ENCODE measurements at places on chromosomes 12 and 14.
A peak's percentile ranks its signal among the peaks of the same experiment; 100 is the strongest.

DNA sequence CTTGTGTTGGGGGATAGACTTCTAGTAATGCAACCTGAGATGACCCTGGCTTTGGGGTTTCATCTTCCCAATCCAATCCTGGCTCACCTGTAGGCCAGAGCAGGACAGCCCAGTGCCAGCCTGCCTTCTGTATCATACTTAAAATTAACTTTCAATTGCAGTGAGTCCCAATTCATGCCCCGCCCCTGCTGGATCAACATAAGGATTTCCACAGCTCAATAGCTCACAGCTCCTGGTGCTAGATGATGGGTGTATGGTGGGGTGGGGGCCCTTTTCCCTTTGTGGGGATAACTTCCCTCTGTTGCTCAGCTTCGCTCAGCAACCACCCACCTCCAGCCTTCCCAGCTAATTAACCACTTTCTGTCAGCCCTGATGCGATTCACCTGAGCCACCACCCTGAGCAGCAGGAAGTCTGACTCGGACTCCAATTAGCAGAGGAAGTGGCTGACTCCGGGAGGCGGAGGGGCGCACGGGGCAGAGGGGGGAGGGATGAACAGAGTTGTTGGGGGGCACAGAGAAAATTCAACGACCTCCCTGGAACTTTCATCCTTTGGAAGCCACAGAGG lies 24.3 kb upstream of the CHGA start:
- no peak for DNase-seq

DNA sequence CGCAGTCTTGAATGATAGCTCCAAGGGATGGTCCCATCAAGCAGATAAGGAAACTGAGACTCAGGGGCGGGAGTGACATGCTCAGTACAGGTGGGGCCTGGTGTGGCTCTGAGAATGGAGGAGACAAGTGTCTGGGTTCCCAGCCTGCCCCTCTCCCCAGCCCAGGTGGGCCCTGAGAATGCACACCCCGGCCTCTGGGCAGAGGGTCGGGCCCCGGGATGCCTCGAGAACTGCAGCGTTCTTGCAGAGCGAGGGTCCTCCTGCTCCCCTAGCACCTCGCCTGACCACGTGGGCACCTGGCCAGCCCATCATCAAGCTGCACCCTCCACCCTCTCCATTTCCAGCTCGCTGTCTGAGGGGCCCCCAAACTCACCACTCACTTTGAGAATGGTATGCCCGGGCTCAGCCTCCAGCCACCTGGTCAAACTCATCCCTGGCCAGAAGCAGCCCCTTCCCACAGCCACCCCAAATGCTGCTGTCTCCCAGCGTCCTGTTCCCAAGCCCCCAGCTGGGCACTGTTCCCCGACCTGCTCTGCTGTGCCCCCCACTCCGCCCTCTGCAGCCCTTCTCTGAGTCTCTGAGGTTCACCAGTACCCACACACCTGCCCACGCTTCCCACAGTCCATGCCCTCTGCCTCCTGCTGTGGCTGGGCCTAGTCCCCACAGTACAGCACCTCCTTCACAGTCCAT lies 44.3 kb downstream of the CYP46A1 start:
- no peak for DNase-seq

GRCh38 chr12:112096667-112097066 lies 11.9 kb downstream of the NAA25 start:
- DNase-seq, result peak; percentile 96

DNA sequence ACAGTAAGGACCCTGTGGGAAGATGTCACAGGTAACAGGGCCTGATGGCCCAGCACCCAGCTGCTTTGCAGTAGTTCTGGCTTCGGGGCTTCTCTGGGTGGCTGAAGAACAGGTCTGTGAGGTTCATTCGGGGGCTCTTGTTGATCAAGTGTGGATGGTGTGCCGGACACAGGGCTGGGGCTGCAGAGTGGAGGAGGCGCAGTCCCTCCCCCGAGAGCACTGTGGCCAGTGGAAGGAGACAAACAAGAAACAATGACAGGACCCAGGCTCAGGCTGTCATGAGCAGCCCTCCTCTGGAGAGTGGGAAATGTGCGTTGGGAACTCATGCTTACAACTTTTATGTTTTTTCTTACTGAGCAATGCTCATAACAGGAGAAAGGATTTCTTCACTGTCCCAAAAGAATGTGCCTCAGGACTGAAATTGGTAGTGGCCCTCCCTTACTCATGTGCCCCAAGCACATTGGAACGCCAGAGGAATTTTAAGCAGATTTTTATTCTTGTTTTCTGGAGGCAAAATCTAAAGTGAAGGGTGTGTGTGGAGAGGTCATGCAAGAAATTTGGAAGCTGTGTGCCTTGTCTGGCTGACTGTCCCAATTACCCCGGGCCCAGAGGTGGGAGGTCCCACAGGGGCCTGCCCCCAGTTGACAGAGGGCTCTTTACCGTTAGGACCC lies 233.8 kb downstream of the CACNA1C start:
- peak; percentile 43 for DNase-seq

GRCh38 chr12:64797156-64797555 lies 27.3 kb upstream of the TBC1D30 start:
- peak; percentile 19 for DNase-seq

DNA sequence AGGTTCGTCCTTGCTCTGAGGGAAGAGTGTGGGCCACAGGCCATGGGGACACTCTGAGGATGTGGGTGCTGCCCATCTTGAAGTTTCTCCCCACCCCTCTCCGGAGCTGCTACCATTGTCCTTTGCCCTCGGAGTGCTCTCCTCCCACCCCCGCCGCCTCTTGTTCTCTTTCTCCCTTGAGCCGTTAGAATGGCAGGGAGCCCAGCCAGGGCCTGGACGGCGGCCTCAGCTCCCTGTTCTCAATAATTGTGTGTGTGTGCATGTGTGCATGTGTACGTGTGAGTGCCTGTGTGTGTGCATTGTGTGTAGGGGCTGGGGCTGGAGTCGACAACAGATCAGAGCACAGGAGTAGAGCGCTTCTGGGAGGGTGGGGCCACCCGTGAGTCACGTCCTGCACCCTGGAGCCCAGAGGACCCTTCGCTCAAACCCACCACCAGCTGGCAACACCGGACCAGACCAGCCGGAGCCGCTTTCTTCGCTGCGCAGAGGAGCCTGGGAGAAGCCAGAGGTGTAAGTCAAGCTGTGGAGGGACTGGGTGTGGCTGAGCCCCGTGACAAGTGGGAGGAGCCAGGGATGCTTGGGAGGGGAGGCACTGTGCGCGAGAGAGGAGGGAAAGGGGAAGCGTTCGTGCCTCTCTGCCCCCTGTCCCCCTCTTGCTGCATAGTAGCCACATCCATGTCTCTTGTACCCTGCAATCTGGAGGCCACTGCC lies 25.9 kb upstream of the KCNA5 start:
- no peak for DNase-seq

GRCh38 chr14:58923751-58924405 lies 264.6 kb upstream of the DAAM1 start:
- no peak for DNase-seq

DNA sequence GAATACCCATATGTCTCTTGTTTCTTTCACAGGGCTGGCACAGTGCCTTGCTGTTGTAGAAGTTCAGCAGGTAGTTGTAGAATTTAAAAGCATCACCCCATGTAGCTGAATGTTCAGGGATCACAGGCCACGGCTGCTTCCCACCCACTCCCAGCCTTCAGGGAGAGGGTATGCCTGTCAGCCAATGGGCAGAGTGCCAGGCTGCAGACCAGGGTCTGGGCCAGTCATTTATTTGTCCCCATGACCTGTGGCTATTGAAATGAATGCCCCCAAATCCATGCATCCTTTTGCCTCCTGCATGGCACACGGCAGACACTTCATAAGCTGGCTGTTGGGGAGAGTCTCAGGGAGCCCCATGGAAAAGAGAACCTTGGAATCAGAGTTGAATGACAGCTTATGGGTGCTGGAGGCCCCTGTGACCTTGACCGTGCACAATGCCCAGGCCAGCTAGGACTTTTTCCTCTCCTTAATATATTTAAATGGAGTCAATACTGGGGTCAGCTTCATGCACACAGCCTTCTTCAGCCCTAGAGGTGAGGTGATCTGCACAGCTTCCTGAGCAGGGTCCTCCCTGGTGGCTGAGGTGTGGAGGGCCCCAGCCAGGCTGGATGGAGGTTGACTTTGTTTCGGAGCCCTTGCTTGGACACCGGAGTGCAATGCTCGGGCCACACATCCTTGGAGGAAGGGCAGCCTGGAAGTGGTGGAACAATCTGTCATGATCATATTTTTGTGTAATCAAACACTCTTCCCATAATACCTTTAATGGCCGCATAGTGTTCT lies 45.3 kb downstream of the PRMT8 start:
- DNase-seq, result no peak

- DNase-seq, result no peak
These were observed 181.6 kb downstream of the MYRFL start for GRCh38 chr12:70006619-70006973.

- peak; percentile 16 for DNase-seq
These were observed 14.8 kb upstream of the CALM1 start for GRCh38 chr14:90381999-90382451.

DNA sequence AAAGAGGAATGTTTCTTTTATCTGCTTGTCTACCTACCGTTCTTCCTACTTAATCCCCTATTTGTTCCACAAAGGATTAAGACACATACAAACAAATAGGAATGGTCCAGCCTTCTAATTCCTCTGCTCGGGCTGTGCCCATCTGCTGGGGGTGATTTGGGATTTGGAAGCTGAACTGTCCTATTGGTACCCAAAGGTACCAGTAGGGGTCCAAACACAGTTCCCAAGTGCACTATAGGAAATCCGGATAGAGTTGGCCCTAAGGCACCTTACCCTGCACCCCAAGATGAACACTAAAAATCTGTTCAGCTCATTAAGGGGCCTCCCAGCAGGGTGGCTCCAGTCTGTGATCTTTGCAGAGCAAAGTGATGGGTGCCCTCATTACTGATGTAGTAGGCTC lies 566.9 kb downstream of the NRXN3 start:
- no peak for DNase-seq

GRCh38 chr14:28879573-28879996 lies 113.0 kb downstream of the FOXG1 start:
- no peak for DNase-seq

DNA sequence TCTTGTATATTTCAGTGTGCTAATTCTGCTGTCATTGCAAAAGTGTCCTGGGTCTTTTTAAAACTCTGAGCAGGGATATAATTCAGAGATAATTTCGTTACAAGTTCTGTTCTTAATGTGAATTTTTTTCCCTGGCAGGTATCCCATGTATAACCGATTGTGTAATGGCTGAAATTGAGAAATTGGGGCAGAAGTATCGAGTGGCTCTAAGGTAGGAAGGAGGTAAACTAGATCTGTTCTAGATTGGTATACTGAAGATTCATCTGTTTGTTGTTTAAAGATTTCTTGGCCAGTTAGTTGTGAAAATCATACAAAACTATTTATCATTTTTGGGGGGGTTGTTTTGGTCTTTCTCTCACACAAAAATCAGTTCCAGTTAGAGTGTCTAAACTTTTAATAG lies 10.2 kb downstream of the FCF1 start:
- DNase-seq, result no peak

DNA sequence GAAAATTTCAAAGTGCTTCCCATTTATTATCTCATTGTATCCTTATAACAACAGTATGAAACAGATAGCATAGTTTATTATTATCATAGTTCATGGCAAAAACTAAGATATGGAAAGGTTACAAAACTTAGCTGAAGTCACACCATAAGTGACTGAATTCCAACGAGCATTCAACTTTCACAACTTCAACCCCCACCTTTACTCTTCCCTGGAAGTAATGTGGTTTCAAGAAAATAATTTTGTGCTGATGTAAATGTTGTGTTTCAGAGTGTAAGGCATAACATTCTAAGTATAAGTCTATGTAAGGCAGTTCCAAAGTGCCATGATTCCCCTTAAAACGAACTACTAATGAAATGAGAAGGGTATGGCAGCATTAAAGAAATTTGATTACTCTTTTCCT lies 454.5 kb downstream of the BCAT1 start:
- DNase-seq, result peak; percentile 6

DNA sequence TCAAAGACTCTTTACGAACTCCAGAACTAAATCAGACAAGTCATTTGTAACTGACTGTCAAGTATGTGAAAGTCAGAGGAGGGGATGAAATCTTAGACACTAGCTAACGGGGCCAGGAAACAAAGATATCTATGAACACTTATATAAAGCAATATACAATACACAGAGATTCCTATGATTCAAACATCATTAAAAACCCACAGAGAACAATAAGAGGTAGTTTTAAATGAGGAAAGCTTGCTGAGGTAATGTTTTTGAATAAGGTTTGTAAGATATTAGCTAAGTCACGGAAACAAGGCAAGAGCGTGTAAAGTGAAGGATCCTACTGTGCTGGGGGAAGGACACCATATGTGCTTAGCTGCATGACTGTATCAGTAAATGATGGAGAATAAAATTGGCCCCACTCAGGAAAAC lies 36.7 kb downstream of the SAV1 start:
- DNase-seq, result no peak

GRCh38 chr12:6946033-6946919 lies 2.5 kb downstream of the C12orf57 start:
- no peak for DNase-seq

DNA sequence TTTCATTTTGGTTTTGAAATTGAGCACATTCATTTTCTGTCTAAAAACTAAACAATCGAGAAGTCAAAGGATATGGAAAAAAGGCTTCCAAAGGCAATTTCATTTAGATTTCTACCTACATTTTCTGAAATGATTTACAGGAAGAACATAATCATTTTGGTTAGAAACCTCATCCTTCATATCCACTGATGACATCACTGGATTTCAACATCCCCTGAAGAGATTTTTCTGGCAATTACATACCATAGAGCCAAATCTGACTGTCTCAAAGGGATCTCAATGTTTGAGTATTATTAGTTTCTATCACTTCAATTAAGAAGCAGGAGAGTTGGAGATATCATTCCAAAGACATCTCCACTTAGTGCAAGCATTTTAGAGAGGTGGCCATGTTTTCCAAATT lies 137.8 kb downstream of the TTC7B start:
- DNase-seq, result peak; percentile 44

DNA sequence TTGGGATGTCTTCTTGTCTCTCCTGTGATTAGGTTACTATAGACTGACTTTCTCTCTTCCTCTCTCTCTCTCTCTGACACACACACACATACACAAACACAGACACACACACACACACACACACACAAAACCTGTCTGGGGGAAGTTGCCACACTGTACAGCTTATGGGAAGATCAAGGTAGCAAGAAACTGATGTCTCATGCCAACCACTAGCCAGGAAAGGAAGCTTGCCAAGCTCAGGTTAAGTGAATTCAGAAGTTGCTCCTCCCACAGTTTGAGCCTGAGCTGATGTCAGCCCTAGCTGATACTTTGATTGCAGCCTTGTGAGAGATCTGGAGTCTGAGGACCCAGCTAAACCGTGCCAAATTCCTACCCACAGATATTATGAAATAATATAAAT lies 67.1 kb downstream of the PPFIA2 start:
- DNase-seq, result no peak

GRCh38 chr12:132773077-132773955 lies 11.7 kb upstream of the ANKLE2 start:
- no peak for DNase-seq

DNA sequence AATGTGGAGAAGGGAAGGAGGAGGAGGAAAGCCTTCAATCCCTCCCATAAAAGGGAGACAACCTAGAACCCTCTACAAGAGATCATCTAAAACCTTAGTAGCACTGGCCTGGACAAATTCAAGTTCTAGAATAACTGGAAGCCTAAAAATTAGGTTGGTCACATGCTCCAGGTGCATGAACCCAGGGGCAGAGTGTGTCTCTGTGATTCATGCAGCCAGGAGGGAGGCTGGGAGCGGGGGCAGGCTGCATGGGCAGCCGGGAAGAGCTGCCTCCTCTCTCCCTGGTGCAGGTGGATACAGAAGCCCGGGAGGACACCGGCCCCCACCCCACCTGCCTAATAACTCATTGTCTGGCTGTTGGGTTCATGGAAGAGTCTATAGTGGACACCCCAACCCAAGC lies 38.6 kb downstream of the CCDC85C start:
- no peak for DNase-seq

All from ELR (cell line).